ENCODE measurements at places on chromosomes 2 and 18.

DNA sequence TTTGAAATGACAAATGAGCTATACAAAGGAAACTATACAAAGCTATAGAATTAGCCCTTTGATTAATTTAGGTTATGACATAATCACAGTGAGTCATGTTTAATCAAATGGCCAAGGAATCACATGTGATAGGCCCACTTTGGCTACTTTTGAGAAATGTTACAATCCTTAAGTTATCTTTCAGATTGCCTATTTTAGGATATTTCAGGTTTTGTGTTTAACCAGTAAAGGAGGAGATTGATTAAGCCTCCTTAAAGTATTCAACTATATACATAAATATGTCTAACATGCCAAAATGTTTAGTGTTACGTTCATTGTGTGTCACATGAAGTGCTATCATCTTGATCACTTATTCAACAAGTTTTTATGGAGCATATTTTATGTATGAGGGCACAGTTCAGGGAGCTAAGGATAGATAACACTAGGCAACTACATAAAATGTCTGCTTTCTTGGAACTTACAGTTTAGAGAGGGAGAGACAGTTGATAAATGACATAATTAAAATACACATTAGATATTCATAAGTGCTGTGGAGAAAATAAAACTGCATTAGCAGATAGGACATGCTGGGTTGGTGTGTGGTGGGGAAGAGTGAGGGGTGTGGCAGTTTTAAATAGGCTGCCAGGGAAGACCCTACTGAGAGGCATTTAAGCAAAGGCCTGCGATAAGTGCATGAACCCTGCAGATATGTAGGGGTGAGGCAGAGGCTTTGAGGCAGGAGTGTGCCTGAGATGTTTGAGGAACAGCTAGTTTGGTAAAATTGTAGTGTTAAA, 77.2 kb downstream of the LTBP1 start:
- DNase-seq = no peak

DNA sequence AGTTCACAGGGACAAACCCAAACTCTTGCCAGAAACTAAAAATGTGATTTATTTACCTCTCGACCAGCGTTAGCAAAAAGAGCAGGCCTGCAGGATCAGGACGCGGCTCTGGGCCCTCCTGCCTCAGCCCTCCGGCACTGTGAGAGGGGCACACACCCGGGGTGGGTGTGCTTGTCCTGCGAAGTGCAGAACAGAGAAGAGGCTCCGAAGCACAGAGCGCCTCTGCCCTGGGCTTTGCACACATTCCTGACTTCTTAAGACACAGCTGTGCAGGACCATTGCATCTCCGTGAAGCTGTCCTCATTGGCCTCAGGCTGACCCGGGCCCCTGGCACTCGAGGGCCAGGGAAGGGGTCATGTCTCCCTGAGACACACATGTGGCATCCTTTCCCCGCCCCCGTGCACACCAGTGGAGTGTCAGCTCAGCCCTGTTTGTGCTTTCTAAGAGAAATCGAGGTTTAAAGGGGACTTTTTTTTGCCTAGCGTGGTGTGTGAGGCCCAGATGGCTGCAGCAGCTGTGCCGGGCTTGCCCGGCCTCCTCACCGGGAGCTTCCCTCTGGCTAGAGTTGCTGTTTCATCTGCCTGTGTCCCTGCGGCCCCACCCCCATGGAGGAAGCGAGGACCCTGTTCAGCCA, 9.9 kb upstream of the NFATC1 start:
- no peak for DNase-seq

- no peak for DNase-seq
Observed at GRCh38 chr2:368386-368785, 80.5 kb upstream of the ALKAL2 start.

- no peak for DNase-seq
Observed at GRCh38 chr18:433298-433697, 67.2 kb downstream of the COLEC12 start.

DNA sequence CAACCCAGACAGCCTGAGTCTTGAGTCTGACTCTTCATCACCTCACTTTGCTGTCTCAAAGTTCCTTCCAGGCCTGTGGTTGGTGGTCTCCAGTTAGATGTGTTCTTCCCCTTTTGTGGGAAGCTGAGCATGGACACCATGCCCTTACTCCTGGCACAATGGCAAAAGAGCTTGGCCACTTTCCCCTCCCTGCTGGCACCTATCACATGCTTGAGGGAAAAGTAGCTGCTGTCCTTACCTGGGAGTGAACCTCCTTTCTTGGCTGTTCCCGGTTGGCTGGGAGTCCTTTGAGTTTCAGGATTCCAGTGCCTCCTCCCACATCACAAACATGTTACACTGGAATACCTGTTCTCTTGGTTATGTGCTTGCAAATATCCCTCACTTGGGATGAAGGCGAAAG, 97.8 kb downstream of the GATA6 start:
- DNase-seq = no peak

DNA sequence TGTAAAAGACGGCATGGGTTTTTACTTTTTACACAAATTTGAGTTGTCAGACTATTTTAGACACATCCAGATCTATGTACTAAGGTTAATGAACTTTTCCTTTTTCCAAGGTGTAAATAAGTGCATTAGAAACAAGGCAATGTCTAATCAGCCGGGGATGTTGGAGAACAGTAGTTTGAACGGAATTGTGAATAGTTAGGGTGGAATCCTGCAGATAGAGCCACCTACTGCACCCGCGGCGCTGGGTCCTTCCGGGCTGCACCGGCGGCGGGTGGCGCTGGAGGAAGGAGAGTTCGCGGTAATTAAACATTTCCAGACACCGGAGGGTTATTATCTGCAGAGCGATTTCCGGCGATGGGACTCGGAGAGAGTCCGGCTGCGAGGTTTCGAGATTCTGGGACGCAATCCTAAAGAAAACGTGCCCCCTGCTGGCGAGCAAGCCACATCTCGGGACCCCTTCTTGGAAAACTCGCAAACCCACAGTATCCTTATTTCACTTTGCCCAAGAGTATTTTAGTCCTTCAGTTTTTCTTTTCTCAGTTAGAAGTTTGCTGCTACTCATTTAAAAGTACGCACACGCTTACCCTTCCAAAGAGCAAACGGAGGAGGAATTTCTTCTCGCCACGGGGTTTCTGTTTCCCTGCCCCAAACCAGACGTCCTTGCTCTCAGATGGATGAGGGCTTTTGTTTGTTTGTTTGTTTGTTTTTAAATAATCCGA, 4.5 kb upstream of the OSR1 start:
- peak; percentile 62 for DNase-seq

- DNase-seq = no peak
Observed at GRCh38 chr2:204713211-204713610, 167.9 kb downstream of the PARD3B start.

DNA sequence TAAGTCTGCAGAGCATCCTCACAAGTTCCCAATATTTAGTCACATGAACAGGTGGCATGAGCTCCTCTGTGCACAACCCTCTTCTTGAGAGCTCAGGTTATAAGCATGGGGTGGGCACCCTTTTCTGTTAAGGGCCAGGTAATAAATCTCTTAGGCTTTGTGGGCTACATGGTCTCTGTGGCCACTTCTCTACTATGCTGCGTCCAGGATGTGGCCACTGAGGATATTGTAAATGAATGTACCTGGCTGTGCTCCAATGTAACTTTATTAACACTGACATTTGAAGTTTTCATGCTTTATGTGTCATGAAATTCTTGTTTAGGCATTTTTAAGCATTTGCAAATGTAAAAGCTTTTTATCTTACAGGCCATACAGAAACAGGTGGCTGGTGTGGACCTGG, 116.8 kb upstream of the ST6GAL2 start:
- DNase-seq = no peak

DNA sequence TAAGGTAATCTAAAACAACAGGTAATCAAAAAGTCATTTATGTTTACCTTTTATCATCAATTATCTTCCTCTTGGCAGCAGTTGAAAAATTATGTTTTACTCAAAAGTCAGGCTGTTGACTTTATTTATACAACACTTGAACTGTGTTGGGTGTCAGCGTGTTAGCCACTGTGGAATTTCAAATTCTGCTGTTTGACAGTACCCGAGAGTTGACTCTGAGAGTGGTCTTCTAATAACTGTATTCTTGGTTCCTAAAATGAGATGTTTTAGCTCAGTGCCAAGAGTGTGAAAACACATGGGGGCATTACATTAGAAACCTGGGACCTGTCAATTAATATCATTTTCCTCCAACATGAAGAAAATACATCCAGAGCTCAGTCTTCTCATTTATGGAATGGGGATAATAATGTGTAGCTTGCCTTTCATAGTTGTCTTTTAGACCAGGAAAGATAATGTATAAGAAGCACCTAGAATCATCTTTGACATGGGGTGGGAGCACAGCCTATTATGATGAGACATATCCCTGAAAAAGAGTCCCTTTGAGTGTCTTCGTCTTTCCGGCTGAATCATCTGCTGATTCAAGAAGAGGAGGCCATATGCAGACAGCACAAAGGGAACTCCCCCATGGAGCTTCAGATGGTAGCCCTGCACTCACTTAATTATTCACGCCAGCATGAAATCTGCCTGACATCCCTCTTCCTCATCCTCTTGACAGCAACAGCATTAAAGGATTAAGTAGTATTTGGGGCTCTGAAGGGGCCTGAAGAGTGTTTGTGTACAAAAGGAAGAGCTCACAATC, 89.1 kb downstream of the AFF3 start:
- no peak for DNase-seq

GRCh38 chr2:111994042-111994441, 61.0 kb upstream of the TMEM87B start:
- peak; percentile 13 for DNase-seq

DNA sequence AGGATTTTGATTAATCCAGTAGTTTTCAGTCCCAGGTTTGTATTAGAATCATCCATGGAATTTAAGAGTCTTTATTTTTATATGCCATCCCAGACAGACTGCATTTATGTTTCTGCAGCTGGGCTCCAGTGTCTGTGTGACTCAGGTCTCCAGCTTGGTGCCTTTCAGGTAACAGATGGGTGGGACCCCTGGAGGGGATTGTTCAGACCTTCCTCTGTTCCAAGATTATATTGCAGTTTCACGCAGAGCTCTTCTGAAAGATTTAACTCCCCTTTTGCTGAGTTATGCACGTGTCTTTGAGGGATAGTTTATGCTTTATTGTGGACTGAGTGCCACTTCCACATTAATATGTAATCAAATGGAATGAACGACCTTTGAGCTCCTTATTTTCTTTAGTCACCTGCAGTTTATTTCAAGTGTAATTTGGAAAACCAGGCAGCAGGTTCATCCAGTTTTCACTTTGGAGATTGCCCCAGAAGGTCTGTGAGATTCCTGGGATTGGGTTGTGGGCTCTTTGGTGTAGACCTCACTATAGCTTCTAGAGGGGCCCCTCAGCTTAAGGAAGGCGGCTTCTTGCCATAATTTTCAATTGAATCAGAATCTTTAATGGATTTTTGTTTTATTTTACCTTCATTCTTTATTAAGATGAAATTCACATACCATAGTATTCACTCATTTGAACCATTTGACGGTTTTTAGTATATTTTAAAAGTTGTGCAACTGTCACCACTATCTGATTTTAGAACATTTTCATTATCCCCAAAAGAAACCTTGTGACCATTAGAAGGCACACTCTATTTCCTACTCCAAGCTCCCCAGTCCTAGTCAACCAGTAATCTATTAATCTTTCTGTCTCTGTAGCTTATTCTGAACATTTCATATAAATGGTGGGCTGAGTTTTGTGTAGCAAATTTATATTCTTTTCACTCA, 135.0 kb downstream of the WDSUB1 start:
- DNase-seq = no peak

GRCh38 chr18:12747530-12748315, 44.9 kb downstream of the PSMG2 start:
- DNase-seq = no peak

DNA sequence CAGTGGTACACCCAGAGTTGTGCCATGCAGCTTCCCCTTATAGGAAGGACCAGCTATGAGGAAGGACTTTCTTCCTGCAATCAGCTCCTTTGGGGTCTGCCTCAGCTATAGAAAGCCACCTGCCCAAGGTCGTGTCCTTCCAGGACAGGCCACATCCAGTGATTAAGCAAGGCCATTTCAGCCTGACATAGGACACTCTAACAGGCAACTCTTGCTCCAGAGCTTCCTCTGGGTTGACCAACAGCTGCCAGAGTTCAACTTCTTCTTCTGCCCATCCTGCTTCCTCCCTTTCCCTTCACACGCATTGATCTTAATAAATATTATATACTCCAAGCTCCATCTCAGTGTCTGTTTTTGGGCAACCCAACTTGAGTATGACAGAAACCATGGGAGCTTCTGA, 12.8 kb downstream of the LRP2 start:
- peak; percentile 22 for DNase-seq

Data from inflammatory macrophage treated with lipopolysaccharide for 4 hours (primary cell).